ENCODE measurements at places on chromosomes 11 and 22. TPM values are rescaled to one million over a fixed set of nuclear protein-coding genes. Genes with fewer than 3 reads are reported as not detected.

The PGA3 gene
- not detected for total RNA-seq

The OR52N1 gene
- not detected for total RNA-seq

DNA sequence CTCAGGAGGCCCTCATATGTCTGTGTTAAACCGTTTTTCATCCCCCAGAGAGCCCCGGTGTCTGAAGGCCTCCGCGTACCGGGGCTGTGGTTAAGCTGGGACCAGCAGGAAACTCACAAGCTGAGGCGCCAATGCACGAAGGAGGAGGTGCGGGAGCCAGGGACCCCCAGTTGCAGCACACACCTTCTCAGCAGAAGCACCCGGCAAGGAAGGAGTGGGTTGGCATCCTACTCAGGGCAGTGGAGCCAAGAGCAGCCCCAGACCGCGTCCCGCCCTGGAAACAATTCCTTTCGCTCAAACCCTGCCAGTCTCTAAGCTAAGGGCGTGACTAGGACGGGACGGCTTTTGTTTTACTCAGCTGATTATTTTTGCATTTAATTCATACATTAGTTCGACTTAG lies 726.9 kb downstream of the BRD1 start:
- no peak for DNase-seq

DNA sequence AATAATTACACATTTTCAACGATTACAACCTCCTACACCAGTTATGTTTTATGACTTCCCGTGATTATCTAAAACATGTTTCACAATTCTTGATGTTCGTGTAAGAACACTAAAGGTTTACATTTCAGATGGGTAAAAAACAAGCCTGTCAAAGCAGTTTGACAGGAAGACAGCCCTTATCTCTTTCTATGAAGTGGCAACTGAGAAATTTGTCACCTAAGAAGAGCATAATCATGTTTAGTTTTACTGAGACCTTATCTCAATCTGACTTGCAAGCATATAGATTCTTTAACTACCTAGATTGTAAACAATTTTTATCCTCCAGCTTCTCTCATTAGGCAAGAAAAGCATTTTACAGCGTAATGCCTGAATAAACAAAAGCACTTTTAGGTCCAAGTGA lies 218.4 kb upstream of the ZBED5 start:
- DNase-seq = no peak

DNA sequence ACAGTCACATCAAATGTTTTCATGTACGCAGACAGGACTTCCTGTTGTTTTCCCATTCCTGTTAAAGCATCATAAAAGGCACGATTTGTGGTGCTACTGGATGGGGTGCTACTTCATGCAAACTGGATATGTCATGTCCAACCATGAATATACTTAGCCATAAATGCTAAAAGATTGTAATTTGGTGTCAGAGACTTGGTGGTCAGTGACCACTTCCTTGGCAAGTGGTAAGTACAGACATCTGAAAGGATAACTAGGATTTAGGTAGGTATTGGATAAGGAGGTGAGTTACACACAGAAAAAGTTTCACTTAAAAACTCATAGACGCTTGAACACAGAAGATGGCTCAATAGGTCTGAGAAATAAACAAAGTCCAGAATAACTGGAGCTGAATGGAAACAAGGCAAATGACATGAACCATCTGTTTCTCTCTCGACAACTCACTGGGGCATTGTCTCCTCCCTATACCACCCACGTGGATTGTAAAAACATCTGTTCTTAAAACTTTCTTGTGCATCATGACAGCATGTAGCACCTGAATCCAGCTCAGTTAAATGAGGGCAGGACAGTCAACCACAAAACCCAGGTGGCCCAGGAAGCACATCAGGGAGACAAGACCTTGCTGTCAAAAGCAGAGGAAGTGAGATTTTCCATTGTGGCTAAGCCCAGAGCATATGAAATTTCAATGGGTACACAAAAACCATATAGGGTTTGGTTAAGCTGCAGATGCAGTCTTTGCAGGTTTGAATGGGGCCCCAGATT lies 22.1 kb upstream of the IGLL5 start:
- no peak for DNase-seq

GRCh38 chr11:15113381-15113780 lies 1.3 kb upstream of the INSC start:
- no peak for DNase-seq

DNA sequence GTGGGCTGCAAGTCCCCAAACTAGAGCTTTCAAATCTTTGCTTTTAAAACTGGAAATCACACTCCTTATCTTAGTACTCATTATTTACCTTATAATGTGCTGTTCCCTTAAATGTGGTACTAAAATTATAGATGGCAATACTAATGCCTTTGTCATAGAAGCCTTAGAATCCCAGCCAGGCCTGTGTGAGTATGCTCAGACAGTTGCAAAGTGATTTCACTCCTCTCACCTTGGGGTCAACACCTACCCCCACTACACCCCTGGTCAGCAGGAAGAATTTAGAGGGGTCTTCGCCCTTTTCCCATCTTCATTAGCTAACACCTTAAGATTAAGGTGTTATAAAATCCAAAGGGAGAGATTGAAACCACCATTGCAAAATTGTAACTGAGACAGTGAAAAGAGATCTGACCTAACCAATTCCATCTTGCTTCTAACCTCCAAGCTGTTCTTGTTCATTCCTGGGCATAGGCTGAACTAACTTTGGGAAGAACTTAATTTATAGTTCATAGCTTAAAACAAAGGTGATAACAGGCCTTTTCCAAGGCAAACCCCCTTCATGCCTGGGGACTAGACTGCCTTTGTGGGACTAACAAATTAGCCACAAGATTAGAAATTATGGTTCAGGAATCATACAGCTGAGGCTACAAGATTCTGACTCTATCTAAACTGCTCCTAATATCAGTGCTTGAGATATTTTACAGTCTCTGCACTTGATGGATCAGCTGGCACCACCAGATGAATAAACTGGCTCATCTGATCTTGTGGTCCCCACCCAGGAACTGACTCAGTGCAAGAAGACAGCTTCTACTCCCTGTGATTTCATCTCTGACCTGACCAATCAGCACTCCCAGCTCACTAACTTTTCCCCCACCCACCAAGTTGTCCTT lies 10.4 kb upstream of the MRPL17 start:
- peak; percentile 85 for DNase-seq

DNA sequence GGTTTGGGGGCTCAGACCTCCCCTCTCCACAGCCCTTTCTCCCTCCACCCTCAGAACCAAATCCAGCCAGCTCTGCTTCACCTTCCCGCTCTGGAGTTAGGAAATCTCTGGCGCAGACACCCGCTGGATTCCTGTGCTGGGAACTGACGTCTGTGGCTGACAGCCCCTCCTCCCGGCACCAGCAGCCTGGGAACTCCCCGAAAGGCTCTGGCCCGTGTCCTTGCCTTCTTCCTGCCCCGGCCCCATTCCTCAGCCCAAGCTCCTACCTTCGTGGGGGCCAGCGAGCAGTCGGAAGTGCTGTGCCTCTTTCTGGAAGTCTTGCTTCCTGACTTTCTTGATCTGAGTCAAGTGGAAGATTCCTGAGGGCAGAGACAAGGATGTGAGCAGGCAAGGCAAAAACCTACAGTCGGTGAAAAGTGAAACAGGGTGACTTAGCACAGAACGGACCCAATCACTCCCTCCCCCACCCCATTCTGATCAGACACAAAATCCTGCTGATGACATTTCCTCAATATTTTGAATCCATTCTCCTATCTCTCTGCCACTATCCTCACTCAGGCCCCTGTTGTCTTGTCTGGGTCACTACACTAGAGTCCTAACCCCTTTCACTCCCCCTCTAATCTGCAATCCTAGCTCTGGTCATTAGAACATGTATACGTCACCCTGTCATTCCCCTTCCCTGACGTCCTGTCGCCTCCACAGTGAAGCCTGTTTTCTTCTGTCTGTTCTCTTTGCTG lies 34.1 kb downstream of the CHRDL2 start:
- DNase-seq = peak; percentile 93

GRCh38 chr11:15580775-15581095 lies 466.0 kb downstream of the INSC start:
- DNase-seq = no peak

- no peak for DNase-seq
Observed at GRCh38 chr11:119371778-119372182, 9.7 kb downstream of the USP2 start.

DNA sequence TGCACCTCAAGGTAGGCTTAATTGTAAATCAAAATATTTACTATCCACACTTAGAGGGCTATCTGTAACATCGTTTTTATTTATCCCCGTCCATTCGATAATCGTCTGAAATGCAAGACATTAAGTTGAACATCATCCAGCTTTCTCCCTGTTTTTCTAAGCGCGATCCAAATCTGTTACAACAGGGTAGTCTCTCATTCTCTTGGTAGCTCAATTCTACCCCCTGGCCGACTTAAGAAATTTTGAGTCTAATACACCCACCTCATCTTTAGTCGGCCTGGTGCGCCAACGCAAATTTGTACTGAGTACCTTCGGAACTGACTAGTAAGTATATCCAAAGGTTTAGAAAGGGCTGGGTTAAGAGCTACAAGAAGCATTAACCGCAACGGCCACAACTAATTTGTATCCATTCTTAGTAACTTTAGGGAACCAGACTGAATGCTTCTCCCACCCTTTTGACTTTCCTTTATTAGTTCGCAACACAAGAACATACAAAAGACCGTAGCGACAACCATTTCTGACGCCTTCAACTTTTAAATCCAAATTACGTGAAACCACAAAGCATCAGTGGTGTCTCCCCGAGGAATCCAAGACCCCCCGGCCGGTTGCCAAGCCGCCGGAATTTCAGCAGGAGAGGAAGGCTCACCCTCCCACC lies 1.0 kb upstream of the ZNF143 start:
- peak; percentile 76 for DNase-seq

DNA sequence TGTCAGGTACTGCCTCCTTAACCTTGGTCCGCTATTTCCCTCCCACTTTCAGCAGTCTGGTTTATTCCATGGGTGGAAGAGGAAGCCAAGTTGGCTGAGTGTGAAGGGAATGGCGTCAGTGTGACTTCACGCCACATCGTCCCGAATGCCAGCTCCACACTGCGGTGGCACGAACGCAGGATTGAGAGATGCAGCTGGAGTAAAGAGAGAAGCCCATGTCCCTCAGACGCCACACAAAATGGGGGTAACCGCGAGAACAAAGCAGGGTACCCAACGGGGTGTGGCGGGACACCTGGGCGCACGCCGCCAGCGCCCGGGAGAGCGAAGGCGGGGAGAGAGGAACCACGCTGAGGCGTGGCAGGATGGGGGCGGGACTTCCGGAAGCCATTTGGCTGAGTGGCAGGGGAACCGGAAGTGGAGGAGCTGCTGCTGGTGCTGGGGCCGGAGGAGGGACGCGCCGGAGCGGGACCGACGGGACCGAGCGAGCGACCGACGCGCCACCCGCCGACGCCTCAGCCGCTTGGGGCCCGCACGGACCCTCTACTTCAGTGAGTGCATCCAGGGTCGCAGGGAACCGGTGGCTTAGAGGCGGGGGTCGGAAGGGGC lies at the start of gene PAFAH1B2:
Gene PAFAH1B2 (plus strand): TSS at position 417 of the 606 bp plus-strand sequence. CDS start 8,161 bp downstream, outside the sequence.
- DNase-seq = peak; percentile 98

GRCh38 chr11:126864934-126865333 lies 135.6 kb downstream of the KIRREL3 start:
- no peak for DNase-seq
